ENCODE measurements at places on chromosomes 7 and 10.
A peak's percentile ranks its signal among the peaks of the same experiment; 100 is the strongest.

DNA sequence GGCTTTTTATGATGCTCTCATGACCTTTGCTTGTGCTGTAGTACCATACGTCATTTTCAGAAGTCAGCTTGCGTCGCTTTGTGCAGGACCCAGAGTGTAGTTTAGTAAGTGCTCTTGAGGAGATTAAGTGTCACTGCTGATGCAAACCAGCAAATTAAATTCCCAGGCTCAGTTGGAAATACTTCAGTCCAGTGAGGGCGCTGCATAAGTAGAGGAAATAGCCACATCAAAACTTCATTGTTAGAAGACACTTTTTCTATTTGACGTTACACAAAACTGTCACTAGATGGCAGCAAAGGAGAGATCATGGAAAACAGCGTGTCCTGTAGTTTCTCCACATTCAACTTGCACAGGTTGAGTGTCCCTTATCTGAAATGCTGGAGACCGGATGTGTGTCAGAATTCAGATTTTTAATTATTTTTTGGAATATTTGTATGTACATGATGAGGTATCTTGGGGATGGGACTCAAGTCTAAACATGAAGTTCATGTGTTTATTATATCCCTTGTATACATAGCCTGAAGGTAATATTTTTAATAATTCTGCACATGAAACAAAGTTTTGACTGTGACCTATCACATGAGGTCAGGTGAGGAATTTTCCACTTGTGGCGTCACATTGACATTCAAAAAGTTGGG, 7.9 kb downstream of the ZNF22 start:
- DNase-seq = no peak

DNA sequence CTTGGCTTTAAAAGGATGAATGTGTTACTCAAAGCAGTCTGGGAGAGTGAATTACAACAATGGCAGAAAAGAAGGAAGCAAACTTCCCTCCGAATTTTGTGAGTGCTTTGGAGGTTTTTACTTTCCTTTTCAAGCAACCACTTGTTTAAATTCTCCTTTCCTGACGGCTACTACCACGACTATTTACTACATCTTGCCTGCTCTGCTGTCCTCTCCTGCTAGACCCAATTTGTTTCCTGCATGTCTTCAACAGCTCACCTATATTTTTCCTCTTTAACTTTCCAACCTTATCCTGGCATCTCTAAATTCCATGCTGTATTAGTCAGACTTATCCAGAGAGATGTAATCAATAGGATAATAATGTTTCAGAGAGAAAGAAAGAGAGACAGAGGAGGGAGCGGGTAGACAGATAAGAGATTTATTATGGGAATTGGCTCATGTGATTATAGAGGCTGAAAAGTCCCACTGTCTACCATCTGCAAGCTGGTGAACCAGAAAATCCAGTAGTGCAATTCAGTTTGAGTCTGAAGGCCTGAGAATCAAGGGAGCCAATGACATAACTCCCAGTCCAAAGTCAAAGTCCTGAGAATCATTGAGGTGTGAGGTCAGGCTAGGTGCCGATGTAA, 42.8 kb upstream of the SLC13A1 start:
- DNase-seq = no peak

DNA sequence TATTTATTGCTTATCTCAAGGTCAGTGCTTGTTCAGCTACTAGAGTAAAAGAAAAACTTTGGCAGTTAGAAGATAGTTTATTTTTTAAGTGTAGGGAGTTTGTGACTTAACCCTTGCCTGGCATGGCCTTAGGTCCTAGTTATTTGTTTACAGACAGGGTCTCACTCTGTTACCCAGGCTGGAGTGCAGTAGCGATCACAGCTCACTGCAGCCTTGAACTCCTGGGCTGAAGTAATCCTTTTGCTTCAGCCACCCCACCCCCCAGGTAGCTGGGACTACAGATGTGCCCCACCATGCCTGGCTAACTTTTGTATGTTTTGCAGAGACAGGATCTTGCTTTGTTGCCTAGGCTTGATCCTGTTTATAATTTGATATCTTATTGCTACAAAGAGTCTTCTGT, 4.2 kb downstream of the ANLN start:
- DNase-seq = no peak

- no peak for DNase-seq
Measured at GRCh38 chr7:118352867-118353453, 128.5 kb downstream of the ANKRD7 start.

DNA sequence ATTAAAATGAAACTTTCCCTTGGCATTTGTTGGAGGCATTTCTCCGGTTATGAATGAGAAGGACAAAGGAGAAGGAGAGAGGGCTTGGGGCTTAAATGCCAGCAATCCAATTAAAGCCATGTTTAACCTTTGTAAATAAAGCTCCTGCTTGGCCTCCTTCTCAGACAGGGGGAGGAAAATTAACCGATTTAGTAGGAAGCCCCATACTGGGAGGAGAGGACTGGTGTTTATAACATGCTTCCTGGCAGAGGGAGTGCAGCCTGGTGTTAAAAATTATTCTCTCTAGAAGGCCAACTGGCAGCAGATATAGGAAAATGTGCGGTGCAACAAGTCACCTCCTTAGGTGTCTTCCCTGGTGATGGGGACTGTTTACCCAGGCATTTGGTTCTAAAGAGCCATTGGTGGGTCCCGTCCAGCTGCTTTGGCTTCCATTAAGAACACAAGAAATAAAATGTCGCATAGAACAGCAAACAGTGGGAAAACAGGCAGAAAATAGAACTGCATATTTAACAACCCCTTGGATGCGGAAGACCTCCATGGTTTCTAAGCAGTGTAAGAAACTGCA, 846.5 kb downstream of the TYW1 start:
- no peak for DNase-seq

DNA sequence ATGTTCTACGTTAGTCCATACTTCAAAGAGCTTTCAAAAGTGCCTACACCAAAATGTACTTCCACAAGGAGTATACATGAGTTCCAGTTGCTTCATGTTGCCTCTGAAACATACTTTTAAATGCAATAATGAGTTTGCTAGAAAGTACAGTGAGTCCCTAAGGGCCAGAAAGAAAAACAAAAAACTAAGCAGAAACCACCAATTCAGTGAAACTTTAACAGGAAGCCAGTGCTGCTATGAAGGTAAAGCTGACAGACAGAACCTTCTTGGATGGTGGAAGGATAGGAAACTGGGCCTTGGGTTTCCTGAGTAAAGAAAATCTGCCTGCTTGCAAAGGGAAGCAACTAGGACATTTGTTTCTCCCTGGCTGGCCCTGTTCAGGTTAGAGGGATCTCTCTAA, 104.2 kb downstream of the CTTNBP2 start:
- DNase-seq = no peak

GRCh38 chr10:21495752-21496342, 29.6 kb downstream of the SKIDA1 start:
- DNase-seq = peak; percentile 89

GRCh38 chr7:36686499-36686898, 37.8 kb downstream of the AOAH start:
- peak; percentile 57 for DNase-seq

All from activated CD4-positive, alpha-beta T cell treated with anti-CD3 and anti-CD28 coated beads, Interleukin-2, amount 50 U/mL, for 48 hours (primary cell).